Omental fat pad (tissue), 4 donors: ENCODE measurements at places on chromosomes 11 and 22.

DNA sequence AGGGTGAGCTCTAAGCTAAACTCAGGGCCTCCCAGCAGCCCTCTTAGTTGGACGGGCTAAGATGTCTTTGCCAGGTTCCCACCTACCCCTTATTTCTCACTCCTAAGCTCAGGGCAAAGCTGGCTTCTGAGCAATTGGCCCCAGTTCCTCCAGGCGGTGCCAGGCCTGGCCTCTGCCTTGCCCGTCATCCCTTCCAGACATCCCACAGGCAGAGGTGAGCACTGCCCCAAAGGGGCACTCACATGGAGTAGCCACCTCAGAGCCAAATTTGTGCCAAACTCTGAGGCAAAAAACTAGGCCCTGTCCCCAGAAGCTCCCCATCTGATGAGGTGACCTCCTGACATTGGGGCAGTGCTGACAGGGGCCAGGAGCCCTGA, 9.7 kb downstream of the RHOD start:
- DNase-seq: no peak

DNA sequence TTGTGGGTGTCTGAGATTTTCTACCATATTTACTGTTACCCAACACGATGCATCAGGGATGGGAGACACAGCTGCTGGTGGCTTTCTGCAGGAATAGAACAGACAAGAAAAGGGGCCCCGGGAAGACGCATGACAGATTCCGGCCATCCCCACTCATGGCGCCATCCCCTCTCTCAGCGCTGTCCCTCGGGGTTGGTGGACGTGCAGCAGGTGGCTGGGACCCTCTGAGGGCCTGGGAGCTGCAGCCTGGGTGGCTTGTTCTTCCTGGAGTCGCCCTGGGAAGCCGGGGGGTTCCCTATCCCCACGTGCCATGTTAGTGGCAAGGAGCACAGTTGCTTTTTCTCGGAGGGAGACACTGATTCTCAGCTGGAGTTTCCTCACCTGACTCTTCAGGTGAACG, 1123.3 kb downstream of the BRD1 start:
- DNase-seq: no peak

DNA sequence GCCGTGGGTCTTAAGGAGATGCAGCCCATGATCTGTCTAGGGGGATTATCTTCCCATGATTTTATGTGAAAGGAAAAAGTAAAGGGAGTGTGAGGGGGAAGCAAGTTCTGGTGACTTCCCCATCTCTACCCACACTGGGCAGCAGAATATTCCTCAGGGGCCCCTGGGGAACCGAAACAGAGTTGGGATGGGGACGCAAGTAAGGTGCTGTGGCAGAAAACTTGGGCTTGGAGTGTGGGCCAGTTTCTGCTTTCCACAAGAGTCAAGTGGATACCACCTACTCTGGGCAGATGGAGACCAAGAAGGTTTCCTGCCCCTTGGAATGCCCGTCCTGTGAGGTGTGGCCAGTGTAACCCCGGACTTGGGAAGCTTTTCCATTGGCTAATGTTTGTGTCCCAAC, 64.4 kb downstream of the SGSM3 start:
- no peak for DNase-seq

DNA sequence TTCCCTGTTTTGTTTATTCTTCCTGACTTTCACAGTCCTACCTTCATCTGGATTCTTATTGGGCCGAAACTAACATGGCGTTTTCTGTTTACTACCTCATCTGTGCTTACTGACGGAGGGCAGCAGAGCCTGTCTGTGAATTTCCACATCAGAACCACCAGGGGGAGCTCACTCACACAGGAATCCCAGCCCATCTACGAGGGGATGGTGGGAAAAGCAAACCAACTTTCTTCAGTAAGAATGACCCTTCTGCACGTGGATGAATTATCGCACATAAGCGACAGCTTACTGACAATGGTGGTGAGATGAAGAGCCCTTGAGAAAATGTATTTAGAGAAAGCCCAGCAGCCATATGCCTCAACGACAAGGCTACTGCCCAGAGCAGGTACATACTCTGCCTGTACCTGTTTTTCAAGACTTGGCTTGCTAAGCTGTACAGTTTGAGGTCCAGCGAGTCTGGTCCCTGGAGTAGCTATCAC, 42.5 kb downstream of the LARGE2 start:
- no peak for DNase-seq

DNA sequence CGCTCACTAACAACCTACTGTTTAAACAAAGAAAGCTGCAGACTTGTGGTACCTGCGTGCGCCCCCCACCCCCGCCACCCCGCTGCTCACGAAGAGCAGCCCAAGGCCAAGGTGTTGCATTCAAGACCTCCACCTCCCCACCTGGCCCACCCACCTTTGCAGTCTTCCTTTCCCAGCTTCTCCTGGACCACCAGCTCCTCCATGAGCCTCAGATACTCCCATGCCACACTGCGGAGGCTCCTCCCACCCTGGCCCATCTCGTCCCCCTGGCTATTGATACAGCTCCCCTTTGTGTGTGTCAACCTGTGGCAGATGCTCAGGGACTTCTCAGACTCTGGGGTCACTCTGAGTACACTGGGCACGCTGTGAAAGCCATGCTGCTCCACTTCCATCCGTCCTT, 3.9 kb downstream of the CDPF1 start:
- DNase-seq: no peak

GRCh38 chr11:12102588-12103410, 7.6 kb upstream of the MICAL2 start:
- DNase-seq: no peak

DNA sequence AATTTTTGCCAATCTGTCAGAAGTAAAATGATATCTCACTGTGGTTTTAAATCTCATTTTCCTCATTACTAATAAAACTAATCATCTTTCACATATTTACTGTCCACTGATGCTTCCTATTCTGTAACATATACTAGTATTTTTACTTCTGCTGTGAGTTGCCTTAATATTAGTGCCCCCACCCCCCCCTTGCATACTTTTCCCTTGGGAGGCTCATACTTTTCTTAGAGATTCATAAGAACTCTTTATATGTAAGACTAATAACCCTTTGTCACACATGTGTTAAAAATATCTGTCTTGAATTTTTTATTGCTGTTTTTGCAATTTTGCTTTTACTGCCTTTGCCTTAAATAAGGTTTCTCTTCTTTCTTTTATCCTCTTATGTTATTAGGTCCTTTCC, 87.2 kb downstream of the PHF21A start:
- DNase-seq: no peak
